ENCODE measurements at places on chromosomes 16 and 17.
A peak's percentile ranks its signal among the peaks of the same experiment; 100 is the strongest.

DNA sequence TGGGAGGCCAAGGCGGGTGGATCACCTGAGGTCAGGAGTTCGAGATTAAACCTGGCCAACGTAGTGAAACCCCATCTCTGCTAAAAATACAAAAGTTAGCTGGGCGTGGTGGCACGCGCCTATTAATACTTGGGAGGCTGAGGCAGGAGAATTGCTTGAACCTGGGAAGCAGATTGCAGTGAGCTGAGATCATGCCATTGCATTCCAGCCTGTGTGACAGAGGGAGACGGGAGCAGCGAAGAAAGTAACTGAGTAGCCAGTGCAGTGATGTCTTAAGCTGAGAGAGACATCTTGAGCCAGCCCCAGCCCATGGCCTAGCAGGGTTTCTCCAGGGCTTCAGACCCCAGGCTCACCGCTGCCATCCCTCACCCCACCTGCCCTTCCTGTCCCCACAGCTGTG, 9.8 kb upstream of the SMIM5 start:
- no peak for DNase-seq

DNA sequence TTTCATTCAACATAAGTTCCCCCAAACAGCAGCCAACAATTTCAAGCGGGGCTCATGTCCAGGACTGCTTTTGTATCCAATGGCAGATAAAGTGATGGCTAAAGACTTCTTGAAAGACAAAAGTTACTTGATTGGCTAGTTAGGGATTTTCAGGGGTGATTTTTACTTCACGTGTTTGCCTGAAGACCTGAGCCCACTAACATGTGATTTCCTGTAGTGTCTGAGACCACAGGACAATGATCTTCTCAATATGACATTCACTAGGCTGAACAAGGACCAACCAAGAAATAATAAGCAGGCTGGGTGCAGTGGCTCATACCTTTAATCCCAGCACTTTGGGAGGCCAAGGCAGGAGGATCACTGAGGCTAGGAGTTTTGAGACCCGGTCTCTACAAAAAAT, 10.4 kb downstream of the TVP23A start:
- no peak for DNase-seq

DNA sequence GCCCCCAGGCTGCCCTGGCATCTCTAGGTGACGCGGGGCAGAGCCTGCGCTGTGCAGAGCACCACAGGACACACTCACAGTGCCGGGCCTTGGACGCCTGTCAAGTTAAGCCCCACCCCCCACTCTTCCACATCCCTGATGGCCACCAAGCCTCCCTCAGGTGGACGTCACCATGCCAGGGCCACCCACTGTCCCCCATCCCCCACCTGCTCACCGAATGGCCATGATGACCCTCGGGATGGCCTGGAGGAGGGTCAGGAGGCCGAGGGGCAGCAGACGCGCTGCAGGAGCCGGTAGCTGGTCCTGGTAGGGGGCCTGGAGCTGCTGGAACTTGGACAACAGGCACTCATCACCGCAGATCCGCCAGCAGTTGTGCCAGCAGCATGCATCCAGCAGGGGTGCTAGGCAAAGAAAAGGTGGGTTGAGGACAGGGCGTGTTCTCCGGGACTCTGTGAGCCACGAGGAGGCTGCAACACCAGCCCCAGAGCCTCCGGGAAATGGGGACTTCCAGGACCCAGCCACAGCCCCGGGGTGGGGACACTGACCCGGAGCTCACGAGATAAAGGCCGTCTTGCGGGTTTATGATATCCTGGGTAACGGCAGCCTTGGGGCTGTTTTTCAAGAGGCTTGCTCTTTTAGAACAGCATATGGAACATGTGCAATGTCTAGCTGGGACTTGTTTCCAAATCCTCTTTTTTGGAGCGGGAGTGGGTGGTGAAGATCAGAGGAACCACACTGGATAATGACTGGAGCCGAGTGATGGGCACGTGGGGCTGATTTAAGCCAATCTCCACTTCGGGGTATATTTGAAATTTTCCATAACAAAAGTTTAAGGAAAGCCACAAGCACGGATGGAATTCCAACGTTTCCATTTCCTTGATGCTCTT, 11.4 kb downstream of the C16orf95 start:
- DNase-seq: peak; percentile 23

- peak; percentile 51 for DNase-seq
Measured at GRCh38 chr17:34998205-34998604, 17.9 kb downstream of the LIG3 start.

DNA sequence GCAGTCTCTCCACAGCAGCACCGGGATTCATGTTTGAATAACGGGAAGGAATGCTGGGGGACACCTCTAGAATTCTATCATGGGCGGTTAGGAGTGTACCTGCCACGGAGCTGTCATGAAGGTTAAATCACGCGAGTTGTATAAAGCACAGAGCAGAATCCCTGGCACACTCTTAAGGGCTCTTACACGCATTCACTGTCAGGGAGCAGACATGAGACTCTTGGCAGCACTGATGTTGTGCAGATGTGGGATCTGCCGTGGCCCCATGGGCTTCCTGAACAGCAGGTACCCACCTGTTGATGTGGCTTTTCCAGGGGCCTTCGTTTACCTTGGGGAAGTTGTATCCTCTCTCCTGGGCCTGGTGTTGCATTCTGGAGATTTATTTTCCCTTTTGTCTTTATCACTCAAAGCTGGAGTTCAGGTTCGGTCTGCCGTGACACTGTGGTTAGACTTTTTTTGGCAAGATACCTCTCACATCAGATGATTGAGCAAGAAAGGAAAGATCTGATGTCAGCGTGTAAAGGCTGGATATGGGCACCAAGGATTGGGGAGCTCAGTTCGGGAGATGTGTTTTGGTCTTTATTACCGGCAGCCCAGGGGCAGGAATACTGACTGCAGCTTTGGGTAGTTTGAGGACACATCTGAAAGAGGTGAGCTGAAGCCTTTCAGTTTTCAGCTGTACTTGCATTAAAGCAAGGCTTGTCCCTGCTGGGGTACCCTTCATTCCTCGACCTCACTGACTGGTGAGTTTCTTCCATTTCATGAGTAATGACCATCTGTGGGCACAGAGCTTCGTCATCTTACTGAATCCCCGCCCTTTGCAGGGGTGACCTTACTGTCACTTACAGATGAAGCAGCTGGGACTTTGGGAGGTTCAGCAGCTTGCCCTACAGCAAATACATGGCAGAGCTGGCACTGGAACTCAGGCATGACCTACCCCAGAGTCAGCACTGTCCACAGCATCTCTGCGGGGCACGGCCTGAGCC, 19.3 kb downstream of the KNOP1 start:
- no peak for DNase-seq

DNA sequence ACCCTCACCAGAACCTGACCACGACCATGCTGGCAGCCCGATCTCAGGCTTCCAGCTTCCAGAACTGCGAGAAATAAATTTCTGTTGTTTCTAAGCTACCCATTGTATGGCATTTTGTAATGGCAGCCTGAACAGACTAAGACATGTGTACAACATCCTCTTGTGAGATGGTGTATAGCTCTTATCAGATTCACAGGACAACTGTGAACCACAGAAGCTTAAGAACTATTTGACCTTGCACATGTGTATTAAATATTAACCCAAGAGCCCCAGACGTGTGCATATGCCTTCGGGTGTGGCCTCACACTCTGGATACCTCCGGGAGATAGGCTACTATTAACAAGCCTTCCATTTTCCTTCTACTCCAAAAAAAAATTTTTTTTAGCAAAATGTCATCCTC, 248.9 kb downstream of the SLC39A11 start:
- no peak for DNase-seq

DNA sequence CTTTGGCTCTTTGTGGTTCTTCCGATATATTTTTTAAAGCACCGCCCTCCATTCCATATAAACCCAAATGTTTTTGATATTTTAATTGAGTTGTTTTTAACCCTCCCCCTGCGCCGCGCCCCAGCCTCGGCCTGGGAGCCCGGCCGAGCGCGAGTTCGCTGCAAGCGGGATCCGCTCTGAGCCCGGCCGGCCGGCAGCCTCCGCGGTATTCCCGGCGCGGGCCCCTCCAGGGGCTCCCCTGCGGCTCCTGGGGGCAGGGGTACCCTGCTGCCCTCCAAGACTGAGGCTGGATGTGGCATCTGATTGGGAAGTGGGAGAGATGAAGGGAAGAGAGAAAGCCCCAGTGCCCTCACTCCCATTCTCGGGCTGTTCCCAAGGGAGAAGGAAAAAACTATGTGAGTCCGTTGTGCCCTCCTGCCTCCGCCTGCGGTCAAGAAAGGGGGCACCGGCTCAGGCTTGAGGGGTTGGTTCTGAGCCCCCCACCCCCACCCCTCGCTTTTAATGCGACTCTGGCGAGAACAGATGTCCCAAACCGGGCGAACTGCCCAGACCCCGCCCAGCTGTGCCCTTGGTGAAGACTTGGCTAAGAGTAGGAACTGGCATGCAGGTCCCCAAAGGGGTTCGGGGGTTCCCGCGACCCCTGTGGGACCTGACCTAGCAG, 8.6 kb downstream of the NEUROD2 start:
- DNase-seq: no peak

DNA sequence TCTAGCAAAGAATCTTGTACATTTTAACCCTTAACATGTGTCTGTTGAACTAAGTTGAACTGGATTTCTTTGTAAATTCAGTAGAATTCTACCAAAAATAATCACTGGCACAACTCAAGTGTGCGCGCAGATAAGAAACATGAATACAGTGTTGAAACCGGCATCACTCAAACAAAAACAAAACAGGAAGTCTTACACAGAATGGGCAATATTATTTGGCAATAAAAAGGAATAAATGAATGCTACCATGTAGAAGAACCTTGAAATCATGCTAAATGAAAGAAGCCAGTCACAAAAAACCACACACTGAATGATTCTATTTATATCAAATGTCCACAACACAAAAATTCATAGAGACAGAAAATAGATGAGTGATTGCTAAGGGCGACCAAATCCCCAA, 102.9 kb upstream of the ZFHX3 start:
- no peak for DNase-seq

DNA sequence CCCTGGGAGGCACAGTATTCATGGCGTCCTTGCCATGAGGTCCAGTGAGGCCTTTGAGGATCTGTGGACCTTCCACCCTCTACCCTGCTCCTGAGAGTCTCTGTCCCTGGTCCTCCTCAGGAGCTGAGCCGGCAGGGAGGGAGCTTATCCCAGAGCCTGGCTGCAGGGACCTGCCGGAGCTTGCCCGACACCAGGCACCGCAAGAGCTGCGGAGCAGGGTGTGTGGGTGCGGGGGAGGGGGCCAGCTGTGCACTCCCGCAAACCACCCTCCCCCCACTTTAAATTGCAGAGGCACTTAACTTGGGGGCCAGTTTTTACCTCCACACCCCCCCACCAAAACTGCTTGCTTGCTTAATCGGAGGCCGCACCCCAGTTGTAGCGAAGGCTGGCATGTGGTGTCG, 609 bp upstream of the ZNF750 start:
- DNase-seq: no peak

DNA sequence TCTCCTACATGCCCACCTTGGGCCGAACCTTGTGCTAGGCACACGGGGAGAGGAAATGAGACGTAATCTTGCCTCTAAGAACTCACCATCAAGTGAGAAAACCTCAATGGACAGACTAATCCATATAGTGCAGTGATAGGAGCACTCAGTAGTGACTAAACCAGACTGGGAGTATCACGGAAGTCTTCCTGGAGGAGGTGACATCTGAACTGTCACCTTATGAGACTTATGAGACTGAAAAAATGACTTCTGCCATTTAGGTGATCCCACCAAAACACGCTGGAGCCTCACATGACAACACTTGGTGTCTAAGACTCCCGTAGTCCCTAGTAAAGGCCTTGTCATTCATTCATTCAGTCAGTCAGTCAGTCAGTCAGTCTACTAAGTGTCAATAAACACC, 27.3 kb upstream of the MRTFB start:
- no peak for DNase-seq

DNA sequence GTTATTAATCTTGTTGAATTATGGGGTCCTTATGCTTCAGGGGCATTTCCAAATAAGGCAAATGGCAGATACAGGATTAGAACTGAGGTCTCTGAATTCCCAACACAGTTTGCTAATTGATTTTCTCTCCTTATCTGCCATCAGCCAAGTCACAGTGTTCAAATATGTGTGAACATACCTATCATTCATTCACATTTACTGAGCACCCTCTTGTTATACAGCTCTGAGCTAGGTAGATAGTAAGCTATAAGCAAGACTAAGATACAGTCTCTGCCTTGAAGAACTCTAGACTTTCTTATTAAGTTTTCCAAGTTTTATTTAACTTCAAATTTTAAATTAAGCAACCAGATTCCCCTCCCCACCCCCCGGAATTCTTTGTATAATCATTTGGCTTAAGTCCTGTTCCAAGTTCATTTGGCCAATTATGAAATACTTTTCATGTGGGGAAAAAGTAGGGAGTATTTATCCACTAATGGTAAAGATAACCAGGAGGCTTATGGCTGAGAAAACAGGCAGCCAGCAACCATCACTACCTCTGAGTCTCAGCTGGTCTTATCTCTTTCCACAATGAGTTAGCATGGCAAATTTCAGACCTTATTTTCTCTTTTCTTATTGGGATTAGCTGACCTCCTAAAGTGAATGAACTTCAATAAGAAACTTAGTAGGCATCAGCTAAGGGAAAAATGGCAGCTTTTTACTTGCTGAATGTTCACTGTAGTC, 31.4 kb upstream of the CORO6 start:
- no peak for DNase-seq

- DNase-seq: no peak
Measured at GRCh38 chr16:20073203-20074098, at the start of gene GPR139. Gene GPR139, minus strand, starts transcription at chr16:20073890. Its CDS starts 274 bp downstream, at chr16:20073616.

GRCh38 chr16:15811481-15812400, 45.1 kb downstream of the MYH11 start:
- peak; percentile 77 for DNase-seq

GRCh38 chr16:84115919-84116719, 623 bp downstream of the MBTPS1 start:
- DNase-seq: no peak

DNA sequence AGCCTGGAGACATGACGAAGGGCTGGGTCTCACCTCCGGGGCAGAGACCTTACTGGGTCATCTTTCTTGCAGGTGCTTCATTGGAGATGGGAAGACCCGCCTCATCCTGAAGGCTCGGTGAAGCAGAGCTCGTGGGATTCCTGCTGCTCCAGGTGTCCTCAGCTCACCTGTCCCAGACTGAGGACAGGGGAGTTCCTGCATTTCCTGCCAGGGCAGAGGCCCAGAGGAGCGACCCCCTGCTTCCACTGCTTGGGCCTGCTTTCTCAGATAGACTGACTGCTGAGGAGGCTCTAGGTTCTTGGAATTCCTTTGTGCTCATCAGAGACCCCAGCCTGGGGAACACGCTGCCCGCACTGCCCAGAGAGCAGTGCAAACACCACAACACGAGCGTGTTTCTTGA, 11.6 kb downstream of the AQP8 start:
- no peak for DNase-seq

GRCh38 chr17:17358866-17359265, 55.7 kb downstream of the NT5M start:
- no peak for DNase-seq

All from AG04450 (cell line).